ENCODE measurements at places on chromosomes 7 and 10.

DNA sequence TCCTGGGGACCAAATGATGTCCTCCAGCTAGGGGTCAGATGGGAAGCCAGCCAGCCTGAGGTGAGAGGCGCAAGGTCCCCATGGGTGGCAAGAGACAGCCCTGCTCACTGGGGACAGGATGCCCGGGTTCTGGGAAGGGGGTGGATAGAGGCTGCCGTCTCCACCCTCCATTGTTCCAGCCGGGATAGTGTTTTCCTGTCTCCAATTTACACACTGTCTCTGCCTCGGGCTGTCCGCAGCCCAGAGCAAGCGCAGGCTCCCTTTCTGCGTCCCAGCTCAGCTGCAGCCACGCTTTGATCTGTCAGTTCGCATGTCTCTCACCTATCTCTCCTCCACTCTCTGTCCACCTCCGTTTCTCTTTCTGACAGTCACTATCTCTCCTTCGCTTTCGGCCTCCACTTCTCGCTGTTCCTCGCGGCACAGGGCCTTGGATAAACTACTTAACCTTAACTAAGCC lies 2.1 kb downstream of the EPHB4 start:
- DNase-seq: no peak

DNA sequence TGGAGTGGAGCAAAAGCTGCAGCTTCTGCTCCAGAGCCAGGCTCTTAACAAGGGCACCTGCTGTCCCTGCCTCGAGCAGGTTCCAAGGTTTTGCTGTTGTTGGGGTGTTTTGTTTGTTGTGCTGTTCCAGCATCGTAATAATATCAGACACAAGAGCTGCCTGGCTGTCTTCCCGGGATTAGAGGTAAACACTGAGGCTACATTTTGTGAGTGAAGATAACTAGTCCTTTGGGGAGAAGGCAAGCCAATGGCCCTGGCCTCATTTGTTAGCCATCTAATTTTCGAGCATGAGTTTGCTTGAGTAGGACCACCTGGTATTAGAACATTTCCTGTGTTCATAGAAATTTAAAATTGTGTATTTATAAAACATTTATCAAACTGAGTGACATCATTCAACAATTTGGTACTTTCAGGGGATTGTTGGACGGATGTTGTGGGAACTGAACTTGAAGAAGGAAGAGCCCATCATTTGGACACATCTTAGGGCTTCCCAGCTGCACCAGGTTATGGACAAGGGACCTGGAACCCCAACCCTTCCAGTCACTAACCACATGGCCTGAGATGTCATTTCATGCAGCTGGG lies 555.0 kb downstream of the TNS3 start:
- no peak for DNase-seq

GRCh38 chr10:92689663-92690210 lies at the start of gene HHEX:
HHEX (plus strand) TSS chr10:92689955; CDS start chr10:92689987, 32 bp downstream.
- peak; percentile 68 for DNase-seq

DNA sequence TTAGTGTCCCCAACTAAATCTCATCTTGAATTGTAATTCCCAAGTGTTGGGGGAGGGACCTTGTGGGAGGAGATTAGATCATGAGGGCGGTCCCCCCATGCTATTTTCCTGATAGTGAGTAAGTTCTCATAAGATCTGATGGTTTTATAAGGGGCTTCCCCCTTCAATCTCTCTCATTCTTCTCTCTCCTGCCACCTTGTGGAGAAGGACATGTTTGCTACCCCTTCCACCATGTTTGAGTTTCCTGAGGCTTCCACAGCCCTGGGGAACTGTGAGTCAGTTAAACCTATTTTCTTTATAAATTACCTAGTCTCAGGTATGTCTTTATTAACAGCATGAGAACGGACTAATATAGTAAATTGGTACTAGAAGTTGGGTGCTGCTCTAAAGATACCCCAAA lies 365.6 kb downstream of the ANKRD7 start:
- DNase-seq: no peak

GRCh38 chr10:126042354-126042753 lies 146.0 kb downstream of the FANK1 start:
- no peak for DNase-seq

DNA sequence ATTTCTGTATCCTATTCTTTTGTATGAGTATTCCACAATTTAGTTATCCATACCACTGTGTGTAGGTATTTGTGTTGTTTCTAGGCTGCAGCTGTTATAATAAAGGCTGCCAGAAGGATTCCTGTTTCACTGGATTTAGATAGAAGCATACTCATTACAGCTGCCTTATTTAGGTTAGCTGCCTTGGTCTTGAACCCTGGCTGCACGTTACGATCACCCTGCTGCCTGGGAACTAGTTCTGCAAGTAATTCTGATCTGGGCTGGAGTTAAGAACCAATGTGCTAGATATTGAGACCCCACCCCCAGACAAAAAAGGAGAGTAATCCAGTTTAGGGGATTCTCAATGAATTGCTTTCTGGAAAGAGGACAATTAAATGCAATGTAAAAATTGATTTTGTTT lies 43.1 kb downstream of the CCDC71L start:
- DNase-seq: no peak

GRCh38 chr7:6675807-6676405 lies 30.8 kb downstream of the ZNF12 start:
- DNase-seq: no peak

DNA sequence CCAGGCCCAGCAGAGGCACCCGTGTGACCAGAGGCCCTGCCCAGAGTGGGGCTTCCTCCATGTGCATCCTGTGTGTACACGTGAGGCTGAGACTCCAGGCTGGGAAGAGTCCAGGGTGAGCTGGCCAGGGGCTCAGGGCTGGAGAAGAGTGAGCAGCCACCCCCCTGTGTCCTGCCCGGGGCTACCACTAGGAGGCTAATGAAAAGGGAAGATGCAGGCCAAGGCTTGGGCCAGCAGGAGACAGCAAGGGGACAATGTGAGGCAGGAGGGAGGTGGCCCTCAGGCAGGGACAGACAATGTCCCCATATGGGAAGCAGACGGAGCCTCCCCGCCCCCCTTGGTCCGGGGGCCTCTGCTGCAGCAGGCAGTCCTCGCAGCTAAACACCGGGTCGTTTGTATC lies 102.0 kb downstream of the HIF1AN start:
- peak; percentile 18 for DNase-seq

DNA sequence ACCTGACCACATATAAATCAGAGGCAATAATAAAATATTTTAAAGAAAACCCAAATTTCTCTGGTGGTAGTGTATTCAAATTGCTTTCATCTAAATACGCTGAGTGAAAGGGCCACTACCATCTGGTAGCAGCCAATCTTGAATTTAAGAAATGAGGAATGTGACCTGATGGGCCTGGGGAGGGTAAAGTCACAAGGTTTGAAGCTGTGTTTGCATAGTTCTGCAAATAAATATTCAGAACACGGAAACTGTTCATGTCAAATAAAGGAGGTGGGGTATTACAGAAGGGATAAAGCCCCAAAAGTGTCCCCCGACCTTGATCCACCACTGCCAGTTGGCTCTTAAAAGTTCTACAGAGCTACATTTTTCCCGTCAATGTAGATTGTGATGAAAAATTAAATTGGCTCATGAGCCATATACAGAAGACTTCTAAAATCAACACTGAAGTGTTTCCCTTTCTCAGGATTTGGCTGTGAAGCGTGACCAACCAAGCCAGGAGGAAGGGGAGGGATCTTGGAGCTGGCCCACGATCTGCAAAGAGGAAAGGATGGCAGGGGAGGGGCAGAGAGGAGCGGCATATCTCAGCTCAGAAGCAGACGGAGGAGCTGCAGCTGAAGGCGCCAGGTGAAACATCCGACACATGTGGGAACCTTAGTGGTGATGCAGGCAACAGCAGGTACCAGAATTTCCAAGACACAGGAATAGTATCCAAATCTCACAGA lies 39.6 kb downstream of the MPP7 start:
- DNase-seq: no peak

- no peak for DNase-seq
Observed at GRCh38 chr7:43781726-43782607, 23.5 kb downstream of the BLVRA start.

- DNase-seq: peak; percentile 69
Observed at GRCh38 chr10:13417459-13418126, 69.5 kb upstream of the SEPHS1 start.

DNA sequence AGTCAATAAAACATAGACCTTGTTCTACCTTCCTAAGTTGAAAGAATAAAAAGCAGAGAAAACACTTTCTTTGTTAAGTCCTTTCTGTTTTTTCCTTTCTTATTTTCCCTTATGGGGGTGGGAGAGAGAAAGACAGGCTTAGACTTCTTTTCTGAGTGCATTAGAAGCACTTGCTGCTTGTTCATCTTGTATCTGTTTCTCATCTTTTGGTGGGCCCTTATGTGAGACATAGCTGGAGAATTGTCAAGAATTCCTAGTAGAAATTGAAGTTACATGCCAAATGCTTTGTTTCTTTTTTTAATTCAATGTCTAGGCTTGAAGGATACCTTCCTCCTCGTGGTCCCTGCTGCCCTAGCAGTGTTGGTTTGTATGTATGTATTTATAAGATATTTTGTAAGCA lies 6.7 kb downstream of the EIF4EBP2 start:
- DNase-seq: no peak

DNA sequence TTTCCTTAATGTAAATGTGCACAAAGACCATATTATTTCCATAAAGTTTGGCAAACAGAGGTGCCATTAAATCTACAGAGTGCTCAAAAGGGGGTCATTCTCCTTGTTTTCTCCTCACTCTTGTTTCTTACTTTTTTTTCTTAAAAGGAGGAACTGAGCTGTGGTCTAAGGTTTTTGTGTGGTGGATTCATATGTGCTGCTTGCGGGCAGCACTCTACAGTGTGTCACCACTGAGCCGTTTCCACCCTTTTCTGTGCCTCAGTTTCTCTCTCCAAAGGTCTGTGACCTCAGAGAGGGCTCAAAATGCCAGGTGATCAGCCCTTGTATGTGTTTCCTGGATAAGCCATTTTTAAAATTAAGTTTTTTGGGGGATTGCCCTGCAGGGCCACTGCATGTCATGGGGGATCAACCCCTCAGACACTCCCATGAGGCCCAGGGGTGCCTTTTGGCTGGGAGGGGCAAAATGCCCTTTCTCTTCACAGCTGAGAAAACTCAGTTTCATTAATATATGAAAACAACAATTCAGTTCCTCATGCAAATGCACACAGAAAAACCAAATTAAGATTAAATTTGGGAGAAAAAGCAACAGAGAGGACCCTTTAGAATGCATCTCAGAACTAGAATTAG lies 56.9 kb upstream of the VOPP1 start:
- no peak for DNase-seq

- DNase-seq: peak; percentile 28
Observed at GRCh38 chr10:96261930-96262329, 9.4 kb downstream of the BLNK start.

DNA sequence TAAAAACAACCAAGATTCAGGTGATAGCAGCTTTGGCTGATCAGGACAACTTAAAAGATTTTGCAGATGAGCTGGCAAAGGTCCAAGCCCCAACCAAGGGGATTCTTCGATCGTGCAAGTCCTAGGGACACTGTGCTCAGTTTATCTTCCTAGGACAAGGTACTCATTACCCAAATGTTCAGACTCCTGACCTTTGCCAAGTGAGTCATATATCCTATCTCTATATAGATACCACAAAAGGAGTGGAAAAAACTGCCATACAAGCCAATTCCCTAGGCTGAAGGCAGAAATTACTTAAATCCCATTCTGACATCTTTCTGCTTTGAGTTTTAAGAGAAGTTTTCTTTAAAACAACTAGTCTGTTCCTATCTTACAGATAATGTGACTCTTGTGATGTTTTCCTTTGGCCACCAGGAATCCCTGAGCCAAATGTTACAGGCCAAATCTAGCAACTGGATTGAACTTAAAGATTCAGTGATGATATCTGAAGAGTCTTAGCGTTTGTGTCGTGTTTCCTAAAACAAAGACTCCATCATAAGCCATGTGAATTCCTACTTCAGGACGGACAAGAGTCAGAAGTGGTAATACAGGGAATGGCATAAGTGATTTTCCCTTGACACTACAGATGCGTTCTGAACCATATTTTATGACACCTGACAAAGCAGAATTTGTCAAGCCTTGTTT lies 142.6 kb upstream of the ASAH2 start:
- no peak for DNase-seq

DNA sequence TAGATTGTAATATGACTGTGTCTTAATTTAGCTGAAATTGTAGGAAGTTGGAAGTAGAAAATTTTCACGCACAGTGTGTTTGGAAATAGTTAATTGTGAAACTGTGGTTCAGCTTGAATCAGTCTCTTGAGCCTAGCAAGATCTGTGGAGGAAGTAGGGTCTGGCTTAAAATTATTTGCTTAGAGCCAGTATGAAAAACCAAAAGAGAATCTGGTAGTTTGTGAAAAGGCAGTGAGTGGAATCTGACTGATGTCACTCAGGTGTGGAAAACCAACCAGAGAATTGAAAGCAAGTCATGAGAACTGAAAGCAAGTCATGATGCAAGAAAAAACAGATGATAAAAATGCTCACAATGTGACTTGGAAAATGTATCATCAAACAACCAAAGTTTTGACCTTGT lies 11.5 kb downstream of the LIPJ start:
- no peak for DNase-seq

DNA sequence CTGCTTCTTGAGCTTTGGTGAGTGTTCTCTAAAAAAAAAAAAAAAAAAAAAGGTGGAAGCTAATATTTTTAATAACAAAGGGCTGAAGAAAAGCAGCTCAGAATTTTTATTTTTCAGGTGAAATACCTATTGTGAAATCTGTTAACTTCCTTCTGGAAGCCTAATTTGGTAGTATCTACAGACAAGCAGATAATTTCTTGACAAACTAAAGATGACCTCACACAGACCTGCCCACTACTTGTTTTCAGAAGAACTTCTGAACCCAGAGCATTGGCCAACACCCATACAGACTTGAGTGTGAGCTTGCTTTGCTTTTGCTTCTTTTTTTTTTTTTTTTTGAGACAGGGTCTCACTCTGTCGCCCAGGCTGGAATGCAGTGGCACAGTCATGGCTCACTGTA lies 31.2 kb downstream of the LRRC4 start:
- DNase-seq: no peak

Data from SW480 (cell line).